ENCODE measurements at places on chromosomes 7 and 10. TPM values are rescaled to one million over a fixed set of nuclear protein-coding genes. Genes with fewer than 3 reads are reported as not detected.

The HOXA2 gene
- 3.2 TPM for total RNA-seq

The NEBL gene
- 49.9 TPM for total RNA-seq

GRCh38 chr7:38282081-38282480 is 8.6 kb upstream of the TARP start:
- no peak for DNase-seq
- H3K27me3 ChIP-seq: no peaks in the 10 kb centered on the region
- H3K27ac ChIP-seq: no peak overlapping the region

The KIF11 gene
- total RNA-seq: 4.0 TPM

DNA sequence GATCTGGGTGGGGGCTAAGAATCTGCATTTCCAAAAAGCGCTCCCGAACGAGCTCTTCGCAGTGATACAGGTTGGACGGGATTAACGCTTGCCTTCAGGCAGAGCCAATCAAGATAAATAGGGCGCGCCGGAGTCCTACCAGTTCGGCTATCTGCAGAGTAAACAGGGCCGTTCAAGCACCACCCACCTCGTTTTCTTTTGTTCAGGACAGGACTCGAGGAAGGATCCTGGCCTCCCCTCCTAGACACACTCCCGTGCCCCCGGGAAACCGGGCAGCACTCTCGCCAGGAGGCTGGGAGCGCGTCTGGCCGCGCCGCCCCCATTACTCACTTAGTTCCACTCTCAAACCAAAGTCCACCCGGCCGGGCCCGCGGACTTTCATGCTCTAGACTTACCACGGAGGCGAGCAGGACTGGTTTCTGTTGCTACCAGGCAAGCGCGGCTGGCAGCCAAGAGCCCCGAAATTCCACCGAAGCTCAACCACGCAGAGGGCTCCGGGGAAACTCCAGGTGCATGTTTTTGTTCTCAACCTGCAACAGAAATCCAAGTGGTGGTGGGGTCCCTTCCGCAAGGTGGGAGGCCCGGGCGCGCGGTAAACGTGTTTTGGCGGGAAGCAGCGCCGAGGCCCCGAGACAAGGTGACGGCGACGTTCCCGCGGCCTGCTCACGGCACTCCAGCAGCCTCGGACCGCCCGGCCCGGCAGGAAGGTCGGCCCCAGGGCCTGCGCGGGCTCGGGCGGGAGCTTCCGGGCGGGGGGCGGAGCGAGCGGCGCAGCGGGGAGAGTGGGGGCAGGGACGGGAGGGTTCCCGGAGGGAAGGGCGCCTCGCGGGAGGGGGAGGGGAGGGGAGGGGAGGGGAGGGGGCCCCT is 12.7 kb downstream of the HNRNPF start:
- H3K36me3 ChIP-seq: peaks cover 43% of the 10 kb centered on the region
- H3K4me3 ChIP-seq: peak overlapping the region; percentile 61
- DNase-seq: peak; percentile 87
- H3K27me3 ChIP-seq: no peaks in the 10 kb centered on the region
- peak overlapping the region; percentile 97 for H3K27ac ChIP-seq

The NPSR1 gene
- not detected for total RNA-seq

The DEPP1 gene
- total RNA-seq: 42.2 TPM

The SFRP5 gene
- 2.2 TPM for total RNA-seq

DNA sequence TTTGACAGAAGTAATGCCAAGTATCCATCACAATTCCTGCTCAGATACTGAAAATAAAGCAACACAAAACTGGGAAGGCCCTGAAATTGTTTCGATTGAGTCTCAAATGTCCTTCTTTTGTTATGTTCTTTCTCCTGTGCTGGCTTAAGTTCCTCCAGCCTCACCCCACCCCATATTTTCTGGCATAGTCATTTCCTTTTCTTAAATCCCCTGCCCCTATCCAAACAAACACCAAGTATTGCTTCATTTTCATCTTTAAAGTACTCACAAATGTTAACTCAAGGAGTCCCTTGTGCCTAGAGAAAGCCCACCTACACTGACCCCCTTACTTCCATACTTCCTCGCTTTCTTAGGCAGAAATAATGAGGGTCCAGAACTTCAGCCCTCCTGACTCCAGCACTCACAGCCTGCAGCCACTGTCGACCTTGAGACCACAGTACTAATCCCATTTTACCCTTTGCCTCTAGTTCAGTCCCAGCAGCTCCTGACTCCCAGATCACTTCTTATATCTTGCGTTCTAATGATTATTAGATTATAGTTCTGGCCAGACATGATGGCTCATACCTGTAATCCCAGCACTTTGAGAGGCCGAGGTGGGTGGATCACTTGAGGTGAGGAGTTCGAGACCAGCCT is 73.2 kb upstream of the ST8SIA6 start:
- H3K36me3 ChIP-seq: no peaks in the 10 kb centered on the region
- H3K27me3 ChIP-seq: no peaks in the 10 kb centered on the region
- no peak overlapping the region for H3K27ac ChIP-seq

GRCh38 chr7:26368542-26368941 is 76.9 kb downstream of the SNX10 start:
- H3K4me3 ChIP-seq: no peak overlapping the region
- no peaks in the 10 kb centered on the region for H3K36me3 ChIP-seq
- no peak for DNase-seq
- H3K4me1 ChIP-seq: peaks cover 4% of the 10 kb centered on the region
- no peak overlapping the region for H3K27ac ChIP-seq

The KNDC1 gene
- total RNA-seq: 0.36 TPM

The NEUROG3 gene
- not detected for total RNA-seq

DNA sequence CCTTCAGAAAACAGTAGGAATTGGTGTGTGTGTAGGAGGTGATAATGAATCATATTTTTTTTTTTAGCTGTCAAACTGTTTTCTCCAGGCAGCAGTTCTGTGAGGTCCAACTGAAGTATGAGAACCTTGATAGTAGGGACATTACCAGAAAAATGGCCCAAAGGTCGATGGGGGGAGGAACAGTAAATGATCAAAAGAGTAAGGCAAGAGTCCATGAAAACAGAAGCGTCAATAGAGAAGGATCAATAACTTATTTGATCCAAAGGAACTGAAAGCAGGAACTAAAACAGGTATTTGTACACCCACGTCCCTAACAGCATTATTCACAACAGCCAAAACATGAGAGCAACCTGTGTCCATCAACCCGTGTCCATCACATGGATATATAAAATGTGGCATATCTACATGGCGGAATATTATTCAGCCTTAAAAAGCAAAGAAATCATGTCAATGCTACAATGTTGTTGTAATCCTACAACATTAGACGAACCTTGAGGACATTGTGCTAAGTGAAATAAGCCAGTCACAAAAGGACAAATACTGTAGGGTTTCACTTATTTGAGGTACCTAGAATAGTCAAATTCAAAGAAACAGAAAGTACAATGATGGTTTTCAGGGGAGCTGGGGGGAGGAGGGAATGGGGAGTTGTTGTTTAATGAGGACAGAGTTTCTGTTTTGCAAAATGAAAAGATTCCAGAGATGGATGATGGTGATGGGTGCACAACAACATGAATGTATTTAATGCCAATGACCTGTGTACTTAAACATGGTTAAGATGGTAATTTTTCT is 214.0 kb upstream of the KLF14 start:
- peaks cover 9% of the 10 kb centered on the region for H3K36me3 ChIP-seq
- no peak overlapping the region for H3K4me3 ChIP-seq

- no peaks in the 10 kb centered on the region for H3K36me3 ChIP-seq
- H3K27me3 ChIP-seq: no peaks in the 10 kb centered on the region
- DNase-seq: no peak
- H3K4me3 ChIP-seq: no peak overlapping the region
- H3K27ac ChIP-seq: no peak overlapping the region
Measured at GRCh38 chr7:129184981-129185670, 3.3 kb upstream of the SMO start.

- no peaks in the 10 kb centered on the region for H3K36me3 ChIP-seq
- no peak for DNase-seq
- peaks cover 37% of the 10 kb centered on the region for H3K4me1 ChIP-seq
- H3K27ac ChIP-seq: peak overlapping the region; percentile 52
- no peaks in the 10 kb centered on the region for H3K27me3 ChIP-seq
- H3K4me3 ChIP-seq: no peak overlapping the region
Measured at GRCh38 chr10:78744491-78745090, 324.2 kb upstream of the ZMIZ1 start.

GRCh38 chr10:2972216-2972615 is 95.1 kb upstream of the PFKP start:
- DNase-seq: no peak
- H3K4me1 ChIP-seq: no peaks in the 10 kb centered on the region
- no peaks in the 10 kb centered on the region for H3K36me3 ChIP-seq
- no peak overlapping the region for H3K27ac ChIP-seq
- H3K27me3 ChIP-seq: no peaks in the 10 kb centered on the region

The ATRNL1 gene
- total RNA-seq: 0.44 TPM

DNA sequence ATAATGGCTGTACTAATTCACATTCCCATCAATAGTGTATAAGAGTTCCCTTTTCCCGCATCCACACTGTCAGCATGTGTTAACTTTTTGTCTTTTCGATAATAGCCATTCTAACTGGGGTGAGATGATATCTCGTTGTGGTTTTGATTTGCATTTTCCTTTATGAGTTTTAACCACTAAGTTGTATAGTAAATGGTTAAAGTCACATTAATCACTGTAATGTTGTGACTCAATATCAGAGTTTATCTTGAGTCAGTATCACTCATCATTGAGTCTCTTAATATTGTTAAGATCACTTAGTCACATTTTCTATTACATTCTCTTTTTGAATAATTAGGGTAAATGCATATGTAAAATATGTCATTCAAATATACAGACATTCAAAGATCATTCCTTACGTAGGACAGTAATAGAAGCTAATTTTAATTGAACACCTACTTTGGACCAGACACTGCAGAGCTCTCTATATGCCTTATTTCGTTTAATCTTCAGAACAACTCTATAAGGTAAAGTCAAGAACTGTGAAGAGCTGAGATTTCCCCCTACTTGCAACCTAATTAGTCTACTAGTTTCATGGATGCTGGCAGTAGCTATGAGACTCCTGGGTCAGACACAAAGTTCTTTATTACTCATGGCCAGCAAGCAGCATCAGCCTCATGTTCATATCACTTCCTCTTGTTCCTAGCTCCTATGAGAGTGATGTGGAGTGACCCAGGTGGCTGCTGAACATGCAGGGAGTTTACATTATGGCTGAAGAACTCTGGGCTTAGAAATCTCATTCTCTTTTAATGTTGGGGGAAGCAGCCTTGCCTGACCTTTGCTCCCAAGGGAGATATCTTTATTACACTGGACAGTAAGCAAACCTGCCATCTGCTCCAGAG is 30.5 kb downstream of the CREB5 start:
- no peaks in the 10 kb centered on the region for H3K4me1 ChIP-seq
- no peak overlapping the region for H3K27ac ChIP-seq

DNA sequence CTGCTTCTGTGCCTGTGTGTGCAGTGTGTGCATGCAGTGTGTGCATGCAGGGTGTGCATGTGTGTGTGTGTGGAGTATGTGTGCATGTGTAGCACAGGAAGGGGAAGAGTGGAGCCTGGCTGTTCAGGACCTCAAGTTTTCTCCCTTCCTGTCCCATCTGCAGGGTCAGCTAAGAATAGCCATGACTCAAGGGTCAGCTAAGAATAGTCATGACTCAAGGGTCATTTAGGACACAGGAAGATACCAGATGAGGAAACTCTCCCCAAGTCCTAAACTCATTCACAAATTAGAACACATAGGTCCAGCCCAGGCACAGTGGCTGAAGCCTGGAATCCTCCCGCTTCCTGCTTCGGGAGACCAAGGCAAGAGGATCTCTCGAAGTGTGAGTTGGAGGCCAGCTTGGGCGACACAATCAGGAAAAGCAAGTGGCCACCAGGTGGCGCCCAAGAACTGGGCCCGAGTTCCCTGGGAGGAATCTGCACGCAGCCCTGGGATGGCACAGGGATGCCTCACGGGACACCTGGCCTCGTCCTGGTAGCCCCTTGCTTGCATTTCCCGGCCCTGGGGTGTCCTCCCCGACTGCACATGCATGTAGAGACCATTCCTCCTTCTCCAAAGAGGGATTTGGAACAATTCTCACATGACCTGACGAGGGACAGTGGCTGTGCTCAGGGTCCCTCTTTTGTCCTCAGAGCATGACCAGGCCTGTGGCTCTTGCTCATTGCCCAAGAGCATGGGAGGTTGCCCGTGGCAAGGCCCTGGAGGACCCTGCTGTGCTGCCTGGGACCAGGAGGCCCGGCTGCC is 21.4 kb upstream of the VOPP1 start:
- H3K27me3 ChIP-seq: peaks cover 4% of the 10 kb centered on the region
- H3K27ac ChIP-seq: no peak overlapping the region
- no peak overlapping the region for H3K4me3 ChIP-seq
- no peaks in the 10 kb centered on the region for H3K36me3 ChIP-seq

DNA sequence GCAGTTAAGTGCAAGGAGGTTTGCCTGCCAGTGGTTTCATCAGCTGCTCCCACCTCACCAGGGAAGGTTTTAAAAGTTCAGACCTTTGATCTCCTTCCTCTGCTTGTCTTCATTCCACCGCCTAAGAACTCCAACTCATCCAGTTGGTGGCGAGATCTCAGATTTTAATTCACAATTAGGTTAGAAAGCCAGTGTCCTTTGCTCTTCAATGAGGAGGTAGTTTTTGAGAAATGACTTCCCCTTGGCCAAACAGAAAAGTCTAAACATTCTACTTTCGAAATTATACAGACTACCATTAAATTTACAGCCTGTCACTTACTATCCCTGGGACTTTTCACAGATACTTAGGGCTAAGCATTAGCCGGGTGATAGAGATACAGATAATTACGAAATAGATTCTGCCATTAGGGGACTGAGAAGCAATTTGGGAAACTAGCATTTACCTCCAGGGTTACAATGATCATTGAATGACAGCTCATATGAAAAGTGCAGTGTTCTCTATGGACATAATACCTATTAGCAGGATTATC is 513.4 kb upstream of the GHITM start:
- no peak for DNase-seq
- no peaks in the 10 kb centered on the region for H3K36me3 ChIP-seq
- H3K4me1 ChIP-seq: no peaks in the 10 kb centered on the region
- no peak overlapping the region for H3K4me3 ChIP-seq
- no peak overlapping the region for H3K27ac ChIP-seq

- peaks cover 63% of the 10 kb centered on the region for H3K4me1 ChIP-seq
- peak; percentile 76 for DNase-seq
- H3K27me3 ChIP-seq: peaks cover 15% of the 10 kb centered on the region
- peak overlapping the region; percentile 89 for H3K27ac ChIP-seq
- peak overlapping the region; percentile 66 for H3K4me3 ChIP-seq
- no peaks in the 10 kb centered on the region for H3K36me3 ChIP-seq
Measured at GRCh38 chr10:101062232-101063049, 652 bp downstream of the KAZALD1 start.

The MUC12 gene
- total RNA-seq: not detected

- H3K27ac ChIP-seq: no peak overlapping the region
- peaks cover 6% of the 10 kb centered on the region for H3K4me1 ChIP-seq
- H3K4me3 ChIP-seq: no peak overlapping the region
- peaks cover 12% of the 10 kb centered on the region for H3K27me3 ChIP-seq
- no peak for DNase-seq
- H3K36me3 ChIP-seq: no peaks in the 10 kb centered on the region
Measured at GRCh38 chr7:55343002-55343781, 21.9 kb upstream of the LANCL2 start.

The GIMAP8 gene
- 2.2 TPM for total RNA-seq

GRCh38 chr7:50315739-50316671 is 11.5 kb downstream of the IKZF1 start:
- no peak for DNase-seq
- H3K27me3 ChIP-seq: no peaks in the 10 kb centered on the region
- H3K27ac ChIP-seq: no peak overlapping the region
- no peaks in the 10 kb centered on the region for H3K36me3 ChIP-seq

All from suprapubic skin (tissue), 4 donors.